ENCODE measurements at places on chromosomes 2 and 18.
A peak's percentile ranks its signal among the peaks of the same experiment; 100 is the strongest.

DNA sequence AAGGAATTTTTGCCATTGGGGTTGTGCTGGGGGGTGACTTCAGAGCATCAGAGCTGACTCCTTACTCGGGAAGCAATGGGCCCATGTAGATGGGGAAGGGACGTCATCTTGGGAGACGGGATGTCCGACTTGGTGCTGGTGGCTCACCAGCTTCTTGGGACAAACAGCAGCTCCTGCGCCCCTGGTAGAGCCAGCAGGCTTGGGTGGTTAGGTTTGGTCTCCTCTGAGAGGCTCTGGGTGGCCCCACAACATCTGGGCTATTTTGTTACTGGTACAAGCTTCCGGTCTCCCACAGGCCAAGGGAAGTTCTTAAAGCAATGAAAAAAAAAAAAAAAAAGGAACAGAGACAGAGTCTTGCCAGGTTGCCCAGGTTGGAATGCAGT, 1.8 kb downstream of the NGEF start:
- DNase-seq: no peak

DNA sequence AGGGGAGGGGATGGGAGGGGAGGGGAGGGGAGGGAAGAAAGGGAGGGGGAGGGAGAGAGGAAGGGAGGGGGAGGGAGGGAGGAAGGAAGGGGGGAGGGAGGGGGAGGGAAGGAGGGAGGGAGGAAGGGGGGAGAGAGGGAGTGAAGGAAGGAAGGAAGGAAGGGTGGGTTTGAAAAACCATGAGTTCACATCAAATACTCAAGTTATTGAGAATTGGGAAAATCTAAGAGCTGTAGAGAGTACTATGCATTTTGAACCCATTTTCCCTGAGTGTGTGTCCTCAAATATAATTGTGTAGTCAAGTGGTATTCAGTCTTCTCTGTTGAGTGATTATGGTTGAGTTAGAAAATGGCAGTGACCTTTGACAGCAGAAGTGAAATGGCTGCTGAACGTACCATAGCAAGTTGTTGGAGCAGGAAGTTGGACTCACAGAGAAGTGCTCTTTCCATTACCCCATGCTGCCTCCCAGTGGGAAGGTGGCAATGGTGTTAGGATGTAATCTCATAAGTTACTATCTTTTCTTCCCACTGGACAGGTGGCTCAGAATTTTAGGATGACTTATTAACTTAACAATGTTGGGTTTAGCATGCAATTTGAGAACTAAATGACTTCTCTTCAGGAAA, 214.6 kb downstream of the SETBP1 start:
- no peak for DNase-seq

- DNase-seq: no peak
Measured at GRCh38 chr18:79597176-79597830, 82.3 kb upstream of the CTDP1 start.

DNA sequence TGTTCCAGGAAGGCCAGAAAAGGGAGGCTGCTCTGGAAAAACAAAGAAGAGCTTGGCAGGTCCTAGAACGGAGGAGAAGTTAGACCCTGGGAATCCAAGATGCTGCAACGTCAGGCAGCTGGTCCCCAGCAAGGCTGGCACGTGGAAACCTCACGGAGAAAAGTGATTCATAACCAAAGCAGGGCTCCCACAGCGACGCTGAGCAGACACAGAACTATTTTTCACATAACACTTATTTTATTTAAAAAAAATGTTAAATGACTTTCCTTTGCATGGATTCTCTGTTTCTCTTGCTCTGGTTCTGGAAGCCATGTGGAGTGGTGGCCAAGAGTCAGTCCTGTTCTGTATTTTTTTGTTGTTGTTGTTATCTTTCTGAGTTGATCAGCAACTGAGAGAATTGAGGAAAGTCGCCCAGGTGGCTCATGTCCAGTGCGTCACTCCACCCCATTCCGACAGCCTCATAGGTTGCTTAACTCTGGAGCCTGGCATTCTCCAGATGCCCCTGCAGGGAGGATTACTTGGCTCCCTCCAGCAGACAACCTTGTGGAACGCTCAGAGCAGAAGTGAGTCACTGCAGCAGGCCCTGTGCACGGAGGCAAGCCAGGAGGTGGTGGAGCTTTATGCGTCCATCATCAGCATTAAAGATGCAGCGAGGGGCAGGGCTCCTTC, 229.9 kb upstream of the HDAC4 start:
- DNase-seq: no peak

GRCh38 chr18:49020621-49021021, 69.9 kb upstream of the SMAD7 start:
- DNase-seq: no peak

- DNase-seq: no peak
Measured at GRCh38 chr2:97067279-97068004, 27.2 kb downstream of the FAHD2B start.

DNA sequence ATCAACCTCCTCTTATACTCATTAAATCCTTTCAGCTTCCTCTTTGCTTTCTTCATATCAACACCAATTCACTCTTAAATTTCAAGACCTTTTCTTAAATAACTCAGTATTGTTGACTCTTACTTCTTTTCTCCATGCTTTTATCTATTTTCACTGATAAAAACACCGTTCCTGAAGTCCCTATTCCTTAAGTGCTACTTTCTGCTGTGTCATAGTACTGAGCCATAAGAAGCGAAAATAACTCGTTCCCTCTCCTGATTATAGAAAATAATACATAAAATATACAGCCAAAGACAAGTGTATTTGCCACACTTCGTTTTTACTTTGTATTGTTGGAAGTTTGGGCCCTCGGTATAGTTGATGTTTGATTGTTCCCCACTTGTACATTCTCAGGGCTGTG, 181.0 kb downstream of the DIS3L2 start:
- no peak for DNase-seq

DNA sequence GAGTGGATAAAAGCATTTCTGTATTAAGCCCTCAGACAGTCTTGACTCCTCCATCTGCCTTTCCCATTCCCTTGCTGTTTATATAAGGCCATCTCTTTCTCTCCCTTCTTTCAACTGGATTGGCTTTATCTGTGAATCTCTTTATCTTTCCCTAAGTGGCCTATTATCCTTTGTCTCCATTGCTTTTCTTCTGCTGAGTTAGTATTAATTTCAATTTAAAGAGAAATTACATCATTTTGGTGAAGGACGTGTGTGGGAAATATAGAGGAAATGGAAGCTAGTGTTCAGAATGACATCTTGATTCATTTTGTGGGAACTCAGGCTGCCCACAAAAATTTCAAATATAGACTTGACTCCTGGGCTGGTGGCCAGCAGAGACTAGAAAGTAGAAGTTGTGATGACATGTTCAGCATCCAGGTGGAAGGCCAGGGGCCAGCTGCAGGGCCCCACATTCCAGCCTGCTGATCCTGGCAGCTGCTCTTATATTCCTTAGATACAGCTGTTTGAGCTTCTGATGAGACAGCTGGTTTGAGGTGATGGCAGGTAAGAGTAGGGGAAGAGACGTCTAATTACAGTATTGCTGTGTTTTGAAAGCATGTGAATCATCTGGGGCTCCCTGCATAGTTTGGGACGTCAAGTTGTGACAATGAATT, 52.3 kb downstream of the DIS3L2 start:
- no peak for DNase-seq

GRCh38 chr18:10119991-10120390, 206.2 kb downstream of the VAPA start:
- no peak for DNase-seq

DNA sequence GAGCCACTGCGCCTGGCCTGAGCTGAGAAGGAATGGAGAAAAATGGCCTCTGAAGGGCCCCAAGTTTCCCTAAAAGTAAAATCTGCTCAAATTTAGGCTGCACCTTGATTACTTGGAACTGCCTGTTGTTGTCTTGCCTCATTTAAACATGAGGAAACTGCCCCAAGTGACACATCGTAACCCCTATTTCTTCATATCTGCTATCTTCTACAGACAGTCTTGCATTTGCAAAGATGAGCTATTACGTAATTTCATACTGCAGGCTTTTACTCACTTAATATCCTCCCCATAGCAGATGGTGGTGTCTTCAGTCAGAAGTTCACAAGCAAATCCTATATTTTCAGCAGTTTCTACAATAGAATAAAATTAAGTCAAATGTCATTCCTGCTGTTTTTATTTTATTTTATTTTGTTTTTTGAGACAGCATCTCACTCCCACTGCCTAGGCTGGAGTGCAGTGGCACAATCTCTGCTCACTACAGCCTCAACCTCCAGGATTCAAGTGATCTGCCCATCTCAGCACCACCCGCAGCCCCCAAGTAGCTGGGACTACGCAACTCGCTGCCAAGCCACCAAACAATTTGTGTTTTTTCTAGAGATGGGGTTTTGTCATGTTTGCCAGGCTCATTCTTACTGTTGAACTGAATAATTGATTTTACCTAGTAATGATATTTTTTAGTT, 45.3 kb upstream of the NARS1 start:
- no peak for DNase-seq

GRCh38 chr2:122530814-122531213, 775.4 kb downstream of the TSN start:
- DNase-seq: no peak

- no peak for DNase-seq
Measured at GRCh38 chr2:100040906-100041305, 101.5 kb downstream of the AFF3 start.

GRCh38 chr2:65992198-65992554, 442.7 kb upstream of the MEIS1 start:
- no peak for DNase-seq

DNA sequence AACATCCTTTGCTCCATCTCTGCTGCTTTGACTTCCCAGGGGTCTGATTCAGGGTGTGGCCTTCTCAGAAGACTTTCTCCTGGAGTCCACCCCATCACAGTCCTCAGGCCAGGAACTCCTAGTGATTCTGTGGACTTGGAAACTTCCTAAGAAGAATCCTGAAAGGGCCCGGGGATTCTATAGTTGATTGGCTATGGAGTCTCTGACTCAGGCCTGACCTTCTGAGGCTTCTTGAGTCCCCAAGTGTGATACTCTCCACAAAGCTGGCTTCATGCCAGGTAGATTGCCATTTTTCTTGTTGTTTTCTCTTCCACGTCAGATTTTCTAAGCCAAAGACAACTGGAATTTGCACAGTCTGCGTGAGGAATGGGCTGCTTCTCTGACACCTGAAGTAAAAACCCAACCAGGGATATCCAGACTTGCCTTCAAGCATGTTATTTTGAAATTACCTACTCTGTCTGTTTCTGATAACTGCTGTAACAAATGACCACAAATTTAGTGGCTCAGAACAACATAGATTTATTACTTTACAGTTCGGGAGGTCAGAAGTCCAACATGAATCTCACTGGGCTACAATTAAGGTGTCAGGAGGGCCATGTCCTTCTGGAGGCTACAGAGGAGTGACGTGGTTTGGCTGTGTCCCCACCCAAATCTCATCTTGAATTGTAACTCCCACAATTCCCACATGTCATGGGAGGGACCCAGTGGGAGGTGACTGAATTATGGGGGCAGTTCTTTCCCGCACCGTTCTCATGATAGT, 69.3 kb downstream of the ALPK2 start:
- DNase-seq: no peak

DNA sequence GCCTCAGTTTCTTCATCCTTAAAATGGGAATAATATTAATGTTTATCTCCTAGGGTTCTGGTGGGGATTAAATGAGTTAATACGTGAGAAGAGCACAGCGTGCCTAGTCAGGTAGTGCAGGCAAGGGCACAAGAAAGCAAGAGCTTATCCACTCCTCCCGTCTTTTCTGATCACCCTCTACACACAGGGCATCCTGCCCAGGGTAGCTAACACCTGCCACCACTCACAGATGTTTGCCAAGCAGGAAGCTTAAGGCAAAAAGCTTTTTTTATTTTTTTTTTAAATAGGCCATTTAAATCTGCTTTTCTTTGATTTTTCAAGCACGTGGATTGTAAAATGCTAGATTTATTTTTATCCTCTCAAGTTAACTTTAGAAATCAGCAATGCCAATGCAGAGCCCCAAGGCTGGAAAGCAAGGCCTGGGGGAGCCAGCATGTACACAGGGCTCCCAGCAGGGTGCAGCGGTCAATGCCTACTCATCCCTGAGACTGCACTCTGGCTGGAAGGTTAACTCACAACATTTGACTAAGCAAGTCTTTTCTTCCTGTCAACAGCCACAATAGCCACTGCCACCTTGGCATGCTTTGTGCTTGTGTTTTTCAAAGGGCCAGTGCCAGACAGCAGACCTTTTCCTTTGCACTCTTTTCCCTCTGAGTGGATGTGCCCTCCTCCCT, 86.5 kb upstream of the ACAA2 start:
- DNase-seq: no peak

DNA sequence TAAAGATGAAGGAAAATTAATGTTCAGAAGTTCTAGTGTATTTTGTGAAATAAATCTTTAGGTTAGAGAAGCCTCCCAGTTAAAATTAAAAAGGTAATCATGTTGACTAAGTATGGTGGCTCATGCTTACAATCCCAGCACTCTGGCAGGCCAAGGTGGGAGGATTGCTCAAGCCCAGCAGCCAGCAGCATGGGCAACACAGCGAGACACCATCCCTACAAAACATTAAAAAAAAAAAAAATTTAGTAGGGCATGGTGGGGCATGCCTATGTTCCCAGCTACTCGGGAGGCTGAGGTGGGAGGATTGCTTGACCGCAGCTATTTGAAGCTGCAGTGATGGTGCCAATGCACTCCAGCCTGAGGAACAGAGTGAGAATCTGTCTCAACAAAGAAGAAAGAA, 17.9 kb downstream of the XPO1 start:
- DNase-seq: no peak

GRCh38 chr2:88321449-88322248, 130.8 kb downstream of the FOXI3 start:
- DNase-seq: no peak

DNA sequence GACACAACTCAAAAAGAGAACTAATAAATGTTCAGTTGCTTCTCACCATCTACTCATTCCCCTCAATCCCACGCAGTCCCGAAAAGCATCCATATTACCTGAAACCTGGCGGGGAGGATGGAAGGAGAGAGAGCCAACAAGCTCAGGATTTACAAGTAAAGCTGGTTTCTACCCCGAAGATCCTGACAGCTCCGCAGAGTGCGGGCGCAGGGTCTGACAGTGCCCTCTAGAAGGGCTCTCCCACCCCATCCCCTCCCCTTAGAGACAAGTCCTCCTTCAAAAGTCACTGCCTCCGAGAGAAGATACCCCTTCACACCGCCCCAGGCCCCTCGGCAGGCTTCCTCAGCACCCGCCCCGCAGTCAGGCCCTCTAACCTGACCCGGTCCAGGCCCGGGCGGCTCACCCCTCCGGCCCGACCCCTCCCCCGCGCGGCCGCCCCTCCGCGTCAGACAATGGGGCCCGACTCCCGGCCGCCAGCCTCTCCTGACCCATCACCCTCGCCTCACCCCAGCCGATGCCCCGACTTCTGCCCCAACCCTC, 550 bp downstream of the RAB1A start:
- DNase-seq: peak; percentile 14

DNA sequence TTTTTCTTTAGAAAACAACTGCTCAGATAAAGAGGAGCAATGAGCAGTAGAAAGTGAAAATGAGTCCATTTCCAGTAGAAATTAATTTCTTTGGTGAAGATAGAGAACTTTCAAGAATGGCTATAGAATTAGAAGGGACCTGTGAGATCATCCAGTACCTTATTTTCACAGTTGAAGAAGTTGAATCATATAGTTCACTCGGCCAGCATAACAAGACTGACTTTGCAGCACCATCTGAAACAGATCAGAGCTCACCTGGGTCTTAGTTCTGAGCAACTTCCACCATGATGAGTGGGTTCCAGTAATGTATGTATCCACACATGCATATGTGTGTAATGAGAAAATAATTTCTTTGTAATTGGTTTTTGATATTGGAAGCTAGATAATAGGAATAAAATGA, 58.6 kb downstream of the CERS6 start:
- DNase-seq: no peak
